Head of caudate nucleus (tissue), 42 donors: ENCODE measurements at places on chromosomes 6 and 20.

- DNase-seq, result no peak
Observed at GRCh38 chr6:110687326-110687725, 127.9 kb downstream of the CDK19 start.

- peak; percentile 53 for DNase-seq
Observed at GRCh38 chr20:61896058-61896961, 169.4 kb downstream of the TAF4 start.

DNA sequence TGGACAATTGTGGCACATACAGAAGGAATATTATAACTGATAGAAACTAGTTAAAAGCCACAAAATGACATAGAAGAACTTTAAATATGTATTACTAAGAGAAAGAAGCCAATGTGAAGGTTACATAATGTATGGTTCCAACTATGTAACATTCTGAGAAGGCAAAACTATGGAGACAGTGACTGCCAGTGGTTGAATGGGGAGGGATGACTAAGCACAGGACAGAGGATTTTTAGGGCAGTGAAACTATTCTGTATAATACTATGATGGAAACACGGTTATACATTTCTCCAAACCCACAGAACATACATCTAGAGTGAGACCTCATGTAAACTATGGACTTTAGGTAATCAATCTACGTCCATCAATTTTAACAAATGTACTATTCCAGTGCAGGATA is 22.4 kb downstream of the SYNCRIP start:
- DNase-seq, result no peak

- DNase-seq, result no peak
Observed at GRCh38 chr20:53148771-53149147, 176.6 kb downstream of the TSHZ2 start.

- DNase-seq, result peak; percentile 79
Observed at GRCh38 chr6:150290429-150290828, 78.4 kb upstream of the IYD start.

GRCh38 chr6:14095437-14095836 is 22.1 kb upstream of the CD83 start:
- no peak for DNase-seq

- DNase-seq, result peak; percentile 44
Observed at GRCh38 chr6:44128020-44128917, 915 bp downstream of the TMEM63B start.
